CD4-positive, alpha-beta T cell (primary cell): ENCODE measurements at places on chromosomes 3 and 15. TPM values are rescaled to one million over a fixed set of nuclear protein-coding genes. Genes with fewer than 3 reads are reported as not detected.

DNA sequence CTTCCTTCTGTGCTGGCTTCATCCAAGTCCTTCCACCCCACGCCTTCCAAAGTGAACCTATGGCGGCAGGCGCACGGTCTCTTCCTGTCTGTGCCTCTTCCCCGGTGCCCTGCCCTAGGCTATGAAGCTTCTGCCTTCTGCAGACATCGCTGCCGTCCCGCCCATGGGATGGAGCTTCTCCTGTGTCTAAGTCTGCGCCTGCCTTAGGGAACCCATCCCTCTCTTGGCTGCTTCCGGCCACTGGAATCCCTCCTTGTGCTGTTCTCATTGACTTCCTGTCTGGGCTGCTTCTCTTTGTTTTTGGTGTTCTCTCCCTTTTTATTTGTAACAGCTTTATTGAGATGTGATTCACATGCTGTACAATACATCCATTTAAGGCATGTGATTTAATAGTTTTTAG is 17.2 kb downstream of the CHCHD6 start:
- no peak for DNase-seq

EHHADH gene
- 0.11 TPM for total RNA-seq

- DNase-seq = no peak
Measured at GRCh38 chr15:28995705-28996104, 109.9 kb downstream of the APBA2 start.

GRCh38 chr3:69386556-69387385 is 883 bp upstream of the FRMD4B start:
- DNase-seq = no peak

CDHR4 gene
- not detected for total RNA-seq

SGO1 gene
- not detected for total RNA-seq

ASB14 gene
- total RNA-seq = not detected

DNA sequence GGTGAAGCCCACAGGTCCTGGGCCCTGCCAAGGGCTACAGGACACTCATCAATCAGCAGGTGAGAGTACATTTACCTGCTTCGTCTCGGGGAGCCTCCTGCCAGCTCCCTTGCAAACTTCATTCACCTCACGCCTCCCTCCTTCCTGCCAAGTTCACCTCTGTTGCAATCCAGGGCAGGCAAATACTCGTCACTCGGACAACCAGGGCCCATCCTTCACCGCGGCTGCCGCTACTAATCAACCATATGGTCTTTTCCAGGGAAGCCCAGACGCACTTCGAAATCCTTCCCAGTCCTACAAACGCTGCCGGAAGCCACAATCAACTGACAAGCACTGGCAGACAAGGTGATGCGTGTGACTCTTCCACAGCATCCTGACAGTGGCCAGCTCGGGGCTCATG is 200.7 kb upstream of the NSMCE3 start:
- no peak for DNase-seq

- DNase-seq = no peak
Measured at GRCh38 chr15:61974759-61975158, 85.5 kb downstream of the VPS13C start.

- DNase-seq = no peak
Measured at GRCh38 chr3:57150113-57150581, 15.0 kb downstream of the IL17RD start.

DNA sequence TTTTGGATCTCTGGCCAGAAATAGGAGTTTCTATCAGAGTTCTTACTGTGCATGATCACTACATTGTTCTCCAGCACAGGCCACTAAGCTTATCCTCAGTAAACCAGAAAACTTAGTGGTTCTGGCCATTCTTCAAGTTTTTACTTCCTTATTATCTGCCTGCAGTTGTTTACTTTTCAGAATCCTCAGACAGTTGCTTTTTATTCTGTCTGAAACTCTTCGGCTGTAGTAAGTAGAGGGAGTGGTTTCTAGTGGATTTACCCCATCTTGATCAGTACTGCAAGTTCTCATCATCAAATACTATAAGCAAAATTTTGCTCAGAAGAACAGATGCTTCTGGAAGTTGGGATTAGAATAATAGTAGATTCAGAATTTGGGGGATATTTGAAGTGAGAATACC is 193.0 kb upstream of the RARB start:
- DNase-seq = no peak

DNA sequence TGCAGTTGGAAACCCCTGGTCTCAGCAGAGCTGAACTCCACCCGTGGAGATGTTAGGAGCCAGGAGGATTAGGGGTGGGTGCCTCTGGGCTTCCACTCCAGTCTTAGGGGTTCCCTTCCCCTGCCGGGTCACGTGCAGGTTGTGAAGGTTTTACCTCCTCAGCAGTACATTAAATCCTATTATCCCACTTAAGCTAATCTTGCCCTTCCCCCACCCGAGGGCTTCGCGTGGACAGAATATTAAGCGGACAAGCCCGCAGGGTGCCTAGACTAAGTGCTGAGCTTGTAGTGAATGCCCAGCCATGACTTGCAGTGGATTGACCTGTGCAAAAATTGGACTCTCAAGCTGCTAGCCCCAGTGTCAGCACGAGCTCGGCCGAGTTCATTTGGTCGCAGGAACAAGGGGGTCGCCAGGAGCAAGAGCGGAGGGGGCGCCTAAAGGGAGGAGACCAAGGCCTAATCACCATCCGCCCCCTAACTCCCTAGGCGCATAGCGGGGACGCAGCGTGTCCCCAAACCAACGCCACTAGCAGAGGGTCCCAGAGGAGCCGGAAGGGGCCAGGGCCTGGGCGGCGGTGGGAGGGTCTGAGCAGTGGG is 498 bp upstream of the SEMA4B start:
- DNase-seq = no peak
